M059J (cell line): ENCODE measurements at places on chromosomes 12 and 14.
A peak's percentile ranks its signal among the peaks of the same experiment; 100 is the strongest.

GRCh38 chr14:95215094-95215725, 57.9 kb upstream of the DICER1 start:
- DNase-seq = no peak

- no peak for DNase-seq
Observed at GRCh38 chr12:124501112-124501561, 66.3 kb downstream of the NCOR2 start.

- no peak for DNase-seq
Observed at GRCh38 chr14:65993996-65994395, 492.2 kb upstream of the CCDC196 start.

GRCh38 chr12:26435069-26435404, 239.7 kb downstream of the SSPN start:
- no peak for DNase-seq

DNA sequence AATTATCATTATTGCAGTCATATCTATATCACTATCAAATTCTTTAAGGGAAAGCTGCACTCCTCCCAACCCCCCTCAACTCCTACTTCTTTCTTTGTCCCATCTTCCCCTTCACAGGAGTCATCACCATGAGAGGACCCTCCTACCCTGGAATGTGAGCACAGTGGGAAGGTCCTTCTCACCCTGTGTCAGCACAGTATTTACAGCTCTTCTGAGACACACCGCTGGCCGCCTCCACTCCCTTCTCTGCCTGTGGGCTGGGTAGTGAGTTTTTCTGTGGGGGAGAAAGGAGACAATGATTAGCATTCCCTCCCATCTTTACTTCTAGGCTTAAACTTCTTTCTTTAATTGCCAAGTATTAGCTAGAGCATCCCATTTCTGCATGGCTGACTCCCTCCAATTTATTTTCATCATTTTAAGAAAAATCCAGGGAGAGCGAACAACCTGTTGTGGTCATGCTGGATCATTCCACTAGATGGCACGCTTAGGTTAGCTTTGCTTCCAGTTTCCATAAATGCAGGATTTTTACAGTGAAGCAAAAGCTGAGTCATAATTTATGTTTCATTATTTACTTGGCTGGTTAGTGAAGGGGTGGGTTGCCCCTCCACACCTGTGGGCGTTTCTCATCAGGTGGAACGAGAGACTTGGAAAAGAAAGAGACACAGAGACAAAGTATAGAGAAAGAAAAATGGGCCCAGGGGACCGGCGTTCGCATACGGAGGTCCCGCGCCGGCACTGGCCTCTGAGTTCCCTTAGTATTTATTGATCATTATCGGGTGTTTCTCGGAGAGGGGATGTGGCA, 188.5 kb downstream of the ALX1 start:
- peak; percentile 57 for DNase-seq

GRCh38 chr14:22497671-22498093, 91.3 kb downstream of the DAD1 start:
- DNase-seq = no peak

DNA sequence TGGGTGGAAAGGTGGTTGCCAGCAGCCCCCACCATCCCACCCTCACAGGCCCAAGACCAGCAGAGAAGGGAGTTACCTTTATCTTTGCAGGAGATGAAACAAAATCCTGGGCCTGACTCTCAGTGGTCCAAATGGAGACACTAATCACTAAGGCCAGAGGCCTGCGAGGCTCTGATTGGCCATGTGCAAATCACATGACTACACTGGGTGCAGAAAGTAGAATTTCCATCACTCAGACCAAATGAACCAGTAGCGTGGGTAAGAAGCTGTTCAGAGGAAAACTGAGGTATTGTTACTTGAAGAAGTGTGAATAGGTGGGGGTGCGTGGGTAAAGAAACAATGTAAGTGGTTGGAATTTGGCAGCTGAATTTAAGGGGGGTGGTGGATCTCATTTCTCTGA, 20.2 kb upstream of the PPP1CC start:
- DNase-seq = no peak

GRCh38 chr12:50107416-50108268, 3.8 kb downstream of the GPD1 start:
- no peak for DNase-seq

DNA sequence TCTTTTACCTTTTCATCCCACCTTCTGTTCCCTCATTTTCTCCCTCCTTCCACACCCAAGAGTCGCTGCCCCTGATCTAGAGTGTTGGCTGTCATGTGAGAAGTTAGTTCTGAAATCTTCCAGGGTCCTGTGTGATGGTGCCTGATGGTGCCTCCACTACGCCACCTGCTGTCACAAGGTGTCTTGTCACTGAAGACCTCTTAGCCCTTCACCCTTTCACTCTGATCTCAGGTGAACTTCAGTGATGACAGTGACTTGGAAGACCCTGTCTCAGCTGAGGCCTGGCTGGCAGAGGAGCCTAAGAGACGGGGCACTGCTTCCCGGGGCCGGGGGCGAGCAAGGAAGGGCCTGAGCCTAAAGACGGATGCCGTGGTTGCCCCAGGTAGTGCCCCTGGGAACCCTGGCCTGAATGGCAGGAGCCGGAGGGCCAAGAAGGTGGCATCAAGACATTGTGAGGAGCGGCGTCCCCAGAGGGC, 7.6 kb upstream of the PFDN5 start:
- peak; percentile 45 for DNase-seq

DNA sequence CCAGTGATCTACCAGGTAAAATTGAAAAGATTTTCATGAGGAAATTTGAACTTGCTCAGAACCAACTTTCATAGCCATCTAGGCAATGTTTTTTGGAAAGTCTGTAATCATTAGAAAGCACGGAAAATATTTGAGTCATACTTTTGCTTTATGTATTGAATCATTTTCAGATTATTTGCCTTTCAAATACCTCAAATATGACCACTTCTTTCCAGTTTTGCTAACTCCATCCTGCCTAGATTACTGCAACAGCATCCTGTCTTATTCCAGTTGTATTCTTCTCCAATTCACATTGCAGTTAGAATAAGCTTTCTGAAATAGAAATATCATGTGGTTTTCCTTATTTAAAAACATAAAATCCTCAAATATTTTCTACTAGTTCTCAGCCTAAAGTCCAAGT, 239.8 kb upstream of the FAR2 start:
- no peak for DNase-seq

DNA sequence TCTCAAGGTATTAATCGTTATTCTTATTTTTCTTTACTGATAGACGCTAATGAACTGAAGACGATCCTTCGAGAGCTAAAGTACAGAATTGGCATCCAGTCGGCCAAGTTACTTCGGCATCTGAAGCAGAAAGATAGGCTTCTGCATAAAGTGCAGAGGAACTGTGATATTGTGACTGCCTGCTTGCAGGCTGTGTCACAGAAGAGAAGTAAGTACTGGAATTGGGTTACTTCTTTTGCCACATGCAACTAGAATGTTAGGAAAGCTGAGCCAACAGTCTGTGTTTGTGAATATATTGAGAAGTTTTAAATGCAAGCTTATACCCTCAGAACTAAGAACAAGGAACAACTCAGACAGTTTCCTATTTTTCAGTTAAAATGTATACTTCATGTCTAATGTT, 26.6 kb upstream of the GNS start:
- no peak for DNase-seq
